ENCODE measurements at places on chromosomes 4 and X.

GRCh38 chr4:183950536-183950935 is 45.4 kb downstream of the STOX2 start:
- DNase-seq = no peak

DNA sequence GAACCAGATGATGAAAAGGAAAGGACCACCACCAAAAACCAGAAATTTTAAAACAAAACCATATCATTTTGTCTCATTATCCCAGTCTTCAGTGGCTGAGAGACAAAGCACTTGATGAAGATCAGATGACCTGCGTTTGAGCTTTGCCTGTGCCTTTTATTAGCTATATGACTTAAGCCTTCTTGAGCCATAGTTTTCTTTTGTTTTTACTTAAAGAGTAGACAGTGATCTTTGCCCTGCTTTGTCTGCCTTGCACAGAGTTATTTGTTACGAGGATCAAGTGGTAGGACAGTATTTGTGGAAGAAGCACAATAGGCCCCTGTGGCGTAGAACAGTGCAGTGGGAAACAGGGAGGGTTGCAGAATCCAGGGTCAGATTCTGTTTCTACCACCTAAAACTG is 89.9 kb downstream of the SLC10A6 start:
- DNase-seq = no peak

DNA sequence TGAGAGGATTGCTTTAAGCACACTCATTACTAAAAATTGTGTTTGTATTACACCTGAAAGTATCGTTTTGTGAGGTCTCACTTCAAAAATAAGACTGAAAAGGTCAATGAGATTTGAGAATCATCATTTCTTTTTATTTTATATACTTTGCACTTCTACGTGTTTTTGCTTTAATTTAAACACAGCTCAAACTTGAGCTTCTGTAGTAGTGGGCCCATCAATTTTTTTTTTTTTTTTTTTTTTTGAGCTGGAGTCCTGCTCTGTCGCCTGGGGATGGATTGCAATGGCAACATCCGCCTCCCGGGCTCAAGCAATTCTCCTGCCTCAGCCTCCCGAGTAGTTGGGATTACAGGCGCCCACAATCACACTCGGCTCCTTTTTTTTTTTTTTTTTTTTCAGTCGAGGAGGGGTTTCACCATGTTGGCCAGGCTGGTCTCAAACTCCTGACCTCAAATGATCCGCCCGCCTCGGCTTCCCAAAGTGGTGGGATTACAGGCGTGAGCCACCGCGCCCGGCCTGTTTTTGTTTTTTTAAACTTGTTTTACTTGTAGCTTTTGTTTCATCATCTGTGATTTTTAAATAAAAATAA is 1.5 kb downstream of the GSTCD start:
- no peak for DNase-seq

- no peak for DNase-seq
Observed at GRCh38 chrX:36573720-36574119, 434.4 kb upstream of the FAM47C start.

GRCh38 chr4:109718759-109719158 is 11.1 kb downstream of the PLA2G12A start:
- DNase-seq = no peak

DNA sequence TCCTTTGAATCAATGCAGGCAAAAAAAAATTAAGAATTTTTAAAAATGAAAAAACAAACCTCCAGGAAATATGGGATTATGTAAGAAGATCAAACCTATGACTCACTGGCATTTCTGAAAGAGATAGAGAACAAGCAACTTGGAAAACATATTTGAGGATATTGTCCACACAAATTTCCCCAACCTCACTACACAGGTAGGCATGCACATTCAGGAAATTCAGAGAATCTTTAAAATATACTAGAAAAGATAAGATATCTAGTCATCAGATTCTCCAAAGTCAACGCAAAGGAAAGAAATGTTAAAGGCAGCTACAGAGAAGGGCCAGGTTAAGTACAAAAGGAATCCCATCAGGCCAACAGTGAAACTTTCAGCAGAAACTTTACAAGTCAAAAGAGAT is 85.6 kb downstream of the ANTXR2 start:
- no peak for DNase-seq

DNA sequence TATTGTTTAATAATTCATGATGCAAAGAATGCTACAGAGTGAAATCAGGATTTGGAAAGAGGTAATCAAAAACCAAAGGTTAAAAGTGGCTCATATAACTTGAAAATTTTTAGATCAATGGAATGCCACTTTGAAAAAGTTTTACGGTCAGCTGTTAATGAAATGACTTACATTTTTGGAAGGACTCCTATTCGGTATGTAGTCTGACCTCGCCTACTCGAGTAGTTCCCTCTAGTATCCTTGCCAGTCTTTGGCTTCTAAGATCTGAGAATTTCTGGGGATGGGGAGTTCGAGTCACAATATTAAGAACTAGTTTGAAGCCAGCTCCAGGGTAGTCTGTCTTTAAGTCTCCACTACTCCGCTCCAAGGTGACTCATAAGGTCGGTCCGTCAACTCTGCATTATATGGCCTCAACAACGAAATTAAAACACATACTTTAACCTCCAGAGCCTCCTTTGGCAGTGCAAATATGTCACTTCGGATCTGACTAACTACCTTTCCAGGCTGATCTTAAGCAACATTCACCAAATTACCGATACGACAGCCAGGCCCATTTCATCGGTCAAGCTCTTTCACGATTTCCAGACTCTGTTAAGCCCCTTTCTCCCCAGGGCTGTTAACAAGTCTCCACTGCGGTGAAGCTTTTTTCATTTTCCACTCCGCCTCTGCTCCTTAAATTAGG is 733 bp upstream of the NAA15 start:
- no peak for DNase-seq

DNA sequence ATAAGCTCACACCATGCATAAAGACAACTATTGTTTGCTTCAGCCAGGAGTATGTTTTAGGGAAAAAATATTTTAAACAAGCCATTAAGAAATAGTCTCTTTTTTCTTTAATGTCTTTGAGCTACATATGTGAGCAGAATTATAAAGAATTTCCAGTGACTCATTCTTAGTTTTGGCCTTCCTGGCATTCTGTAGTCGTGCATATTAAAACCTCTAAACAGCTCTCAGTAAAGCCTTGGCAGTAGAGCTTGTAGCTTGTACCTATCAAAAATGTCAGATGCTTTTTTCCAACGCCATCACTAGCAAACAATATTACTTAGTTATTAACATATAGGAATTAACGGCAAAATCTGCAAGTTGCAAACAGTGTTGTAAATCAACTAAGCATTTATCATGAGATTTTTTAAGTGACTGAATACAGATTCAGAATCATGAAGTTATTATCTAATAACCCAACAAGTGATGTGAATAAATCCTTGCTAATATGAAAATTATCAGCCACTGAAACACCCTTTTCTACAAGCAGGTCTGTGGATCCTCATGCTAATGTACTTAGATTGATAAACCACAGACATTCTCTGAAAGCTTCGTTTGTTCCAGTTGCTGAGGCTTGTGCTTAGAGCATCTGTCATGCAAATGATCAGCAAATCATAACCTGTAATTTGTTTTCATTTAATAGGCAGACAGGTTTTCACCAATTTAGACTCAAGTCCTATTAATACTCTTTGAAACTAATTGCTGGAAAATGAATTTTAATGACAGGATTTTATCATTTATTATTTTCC is 412.0 kb upstream of the ATOH1 start:
- no peak for DNase-seq

- DNase-seq = no peak
Observed at GRCh38 chr4:168723020-168723419, 226.2 kb downstream of the PALLD start.

DNA sequence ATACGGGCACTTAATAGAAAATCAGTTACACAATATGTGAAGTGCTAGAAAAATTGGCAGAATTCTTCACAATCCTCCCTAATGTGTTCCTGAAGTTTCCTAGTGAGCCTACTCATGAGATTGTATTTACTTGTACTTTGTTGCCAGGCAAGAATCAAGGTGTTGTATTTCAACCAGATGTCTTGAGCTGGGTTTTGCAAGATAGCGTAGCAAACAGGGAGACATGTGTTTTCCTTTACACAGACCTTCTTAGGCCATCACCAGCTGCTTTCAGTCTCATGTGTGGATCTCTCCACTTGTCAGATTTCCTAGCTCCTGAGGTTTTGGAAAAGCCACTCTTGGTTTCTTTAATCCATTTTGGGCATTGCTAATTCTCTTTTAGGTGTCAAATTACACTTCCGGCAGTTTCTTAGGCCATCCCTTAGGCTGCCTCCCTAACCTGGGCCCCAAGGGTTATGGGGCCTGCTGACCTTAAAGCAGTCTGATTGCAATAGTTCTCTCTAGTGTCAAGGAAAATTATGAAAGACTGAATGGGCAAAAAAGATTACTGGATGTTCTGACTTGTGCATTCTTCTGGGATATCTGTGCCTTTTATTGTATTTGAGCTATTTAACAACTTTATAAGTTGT is 12.2 kb upstream of the EDA start:
- no peak for DNase-seq

DNA sequence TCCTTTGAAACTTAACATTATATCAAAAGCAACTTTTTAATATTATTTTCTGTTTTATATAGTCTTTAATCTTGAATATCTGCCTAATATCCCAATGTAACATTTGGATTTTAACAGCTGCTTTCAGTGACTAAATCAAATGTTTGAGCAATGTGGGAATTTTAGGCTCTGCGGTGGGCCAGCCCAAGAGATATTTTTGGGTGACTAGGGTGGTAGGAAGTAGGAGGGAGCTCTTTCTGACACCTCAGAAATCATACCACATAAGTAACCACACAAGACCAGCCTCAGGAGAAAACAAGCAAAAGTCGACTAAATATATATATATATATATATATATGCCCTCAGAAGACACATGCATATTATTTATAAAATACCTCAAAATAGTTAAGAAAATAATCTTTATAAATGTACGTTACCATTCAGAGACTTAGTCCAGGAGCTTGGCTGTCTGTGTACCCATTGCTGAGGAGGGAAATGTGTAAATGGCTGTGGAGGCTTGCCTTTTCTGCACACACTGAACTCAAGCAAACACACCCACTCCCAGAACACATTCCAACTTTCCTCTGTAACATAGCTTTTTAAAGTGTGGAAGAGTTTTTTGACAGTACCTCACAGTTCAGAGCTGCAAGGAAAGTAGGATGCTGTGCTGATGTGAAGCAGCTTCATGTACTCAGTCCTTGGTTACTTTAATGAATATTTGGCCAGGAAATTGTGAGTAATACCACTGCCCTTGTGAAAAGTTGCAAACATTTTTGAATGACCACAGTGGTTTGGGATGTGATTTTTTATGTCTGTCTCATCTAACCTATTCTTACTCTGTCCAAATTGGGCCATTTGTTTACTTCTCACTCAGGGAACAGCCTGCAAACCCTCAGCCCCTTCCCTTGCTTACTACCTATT is at the start of gene RTL3:
Gene RTL3, minus strand, starts transcription at position 484 of the 900 bp plus-strand sequence. CDS start 908 bp downstream, outside the sequence.
- no peak for DNase-seq

DNA sequence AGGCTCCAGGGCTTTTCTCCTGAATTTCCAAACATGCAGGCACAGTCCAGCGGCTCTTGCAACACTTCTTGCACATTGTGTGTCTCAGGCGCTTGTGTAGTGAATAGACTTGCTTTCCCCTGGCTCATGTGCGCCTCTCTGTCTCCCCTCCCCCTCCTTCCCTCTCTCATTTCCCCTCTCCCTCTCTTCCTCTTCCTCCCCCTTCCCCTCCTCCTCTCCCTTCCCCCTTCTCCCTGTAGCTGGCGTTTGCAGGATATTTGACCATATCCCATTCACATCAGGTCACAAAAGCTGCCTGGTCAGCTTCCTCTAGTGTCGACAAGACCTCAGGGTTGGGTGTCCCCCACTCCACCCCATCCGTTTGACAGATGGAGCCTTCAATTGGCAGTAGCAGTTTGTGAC is 2.4 kb downstream of the CHST7 start:
- no peak for DNase-seq

- DNase-seq = no peak
Observed at GRCh38 chrX:56366901-56367300, 134.7 kb downstream of the KLF8 start.

DNA sequence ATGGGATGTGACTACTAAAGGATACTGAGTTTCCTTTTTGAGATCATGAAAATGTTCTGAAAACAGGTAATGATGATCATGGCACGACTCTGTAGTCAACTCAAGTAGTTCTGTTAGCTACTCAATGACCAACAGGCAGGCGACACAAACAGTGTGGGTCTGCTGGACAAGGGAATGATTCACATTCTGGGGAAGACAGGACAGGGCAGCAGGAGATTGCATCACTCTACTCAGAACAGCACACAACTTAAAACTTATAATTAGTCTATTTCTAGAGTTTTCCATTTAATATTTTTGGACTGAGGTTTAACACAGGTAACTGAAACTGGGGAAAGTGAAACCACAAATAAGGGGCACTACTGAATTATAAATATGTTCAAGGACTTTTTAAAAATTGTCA is 365.2 kb downstream of the PRDM5 start:
- no peak for DNase-seq

DNA sequence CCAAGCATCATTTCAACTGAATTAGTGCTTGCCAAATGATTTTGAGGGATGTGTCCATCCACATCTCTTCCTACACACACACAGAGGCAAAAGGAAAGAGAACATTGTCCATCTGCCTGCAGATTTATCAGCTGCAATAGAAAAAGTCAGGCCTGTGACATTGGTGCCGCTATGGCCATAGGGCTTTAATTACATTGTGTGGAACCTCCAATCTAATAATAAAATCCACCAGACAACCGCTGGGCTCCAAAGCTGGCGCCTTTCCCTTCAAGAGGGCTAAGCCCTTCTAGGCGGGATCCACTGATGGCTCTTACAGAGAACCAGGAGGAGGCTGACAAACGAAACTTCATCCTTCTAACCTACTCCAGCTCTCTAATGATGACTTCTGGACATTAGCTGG is 60.6 kb downstream of the PHOX2B start:
- no peak for DNase-seq

DNA sequence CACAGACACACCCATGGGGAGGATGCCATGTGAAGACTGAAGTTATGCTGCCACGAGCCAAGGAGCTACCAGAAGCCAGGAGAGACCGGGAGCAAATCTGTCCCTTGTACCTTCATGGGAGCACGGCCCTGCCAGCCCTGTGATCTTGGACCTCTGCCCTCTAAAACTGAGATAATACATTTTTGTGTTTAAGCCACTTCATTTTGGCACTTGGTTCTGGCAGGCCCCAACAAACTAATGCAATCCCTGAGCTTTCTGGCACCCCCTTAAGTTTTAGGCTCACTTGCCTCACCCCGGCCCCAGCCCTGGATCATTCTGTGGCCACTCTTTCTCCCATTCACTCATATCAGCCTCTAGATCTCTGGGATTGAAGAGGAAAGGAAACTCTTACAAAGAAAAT is 35.4 kb downstream of the SEL1L3 start:
- DNase-seq = no peak

GRCh38 chrX:35842674-35843073 is 44.5 kb downstream of the MAGEB16 start:
- no peak for DNase-seq

GRCh38 chrX:75131973-75132627 is 24.0 kb downstream of the ABCB7 start:
- no peak for DNase-seq

DNA sequence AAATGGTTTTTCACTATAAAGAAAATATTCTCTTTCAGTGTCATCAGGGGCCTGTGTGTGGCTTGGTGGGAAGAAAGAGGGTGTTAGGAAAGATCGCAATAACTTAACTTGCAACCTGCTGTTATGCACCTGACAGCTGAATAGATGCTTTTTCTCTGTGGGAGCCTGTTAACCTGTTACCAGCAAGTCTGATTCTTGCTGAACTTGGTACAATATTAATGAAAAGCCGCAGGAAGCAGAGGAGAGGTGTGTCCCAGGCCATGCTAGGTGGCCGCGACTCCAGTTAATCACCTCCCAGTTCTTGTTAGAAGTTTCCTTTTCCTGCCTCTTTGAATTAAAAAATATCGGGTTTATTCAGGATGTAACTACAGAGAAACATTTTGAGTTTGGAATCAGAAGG is 494.8 kb upstream of the AGA start:
- no peak for DNase-seq

GRCh38 chrX:46757052-46757451 is 1.9 kb downstream of the SLC9A7 start:
- DNase-seq = no peak
